Hematopoietic multipotent progenitor cell treated with erythropoietin and hydrocortisone succinate and interleukin-3 and kit ligand, for 17 days (in vitro differentiated cells): ENCODE measurements at places on chromosomes 6 and 20.
A peak's percentile ranks its signal among the peaks of the same experiment; 100 is the strongest.

GRCh38 chr6:149728499-149729234 lies 10.8 kb upstream of the LATS1 start:
- peak; percentile 63 for DNase-seq

- DNase-seq, result no peak
Measured at GRCh38 chr6:136920216-136920615, 1.9 kb upstream of the SLC35D3 start.

DNA sequence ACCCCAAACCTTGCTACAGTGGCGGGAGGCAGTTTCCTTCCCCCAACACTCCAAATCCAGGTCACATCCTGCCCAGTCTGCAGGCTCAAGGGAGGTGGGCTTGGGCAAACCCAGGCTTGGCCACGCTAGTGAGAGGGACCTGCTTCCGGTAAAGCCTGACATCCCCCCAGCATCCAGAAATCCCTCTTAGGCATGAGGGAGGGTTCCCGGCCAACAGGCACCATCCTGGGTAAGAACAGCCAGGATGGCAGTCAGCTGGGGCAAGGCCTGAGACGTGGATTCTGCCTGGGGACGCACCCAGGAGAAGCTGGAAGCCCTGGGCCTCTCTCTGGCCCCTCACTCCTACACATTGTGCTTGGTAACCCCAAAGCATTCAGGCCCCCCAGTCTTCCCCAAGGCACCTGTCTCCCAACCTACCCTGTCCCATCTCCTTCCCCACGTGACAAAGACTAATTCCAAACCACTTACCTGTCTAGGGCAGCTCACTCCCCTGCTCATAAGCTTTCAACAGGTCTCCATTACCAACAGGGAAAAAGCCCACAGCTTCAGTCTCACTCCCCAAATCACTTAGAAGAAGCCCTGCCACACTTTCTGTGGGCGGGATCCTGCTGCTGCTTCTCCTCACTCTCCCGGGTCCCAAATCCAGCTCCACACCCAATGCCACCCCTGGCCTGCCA lies 2.1 kb downstream of the C20orf144 start:
- no peak for DNase-seq

DNA sequence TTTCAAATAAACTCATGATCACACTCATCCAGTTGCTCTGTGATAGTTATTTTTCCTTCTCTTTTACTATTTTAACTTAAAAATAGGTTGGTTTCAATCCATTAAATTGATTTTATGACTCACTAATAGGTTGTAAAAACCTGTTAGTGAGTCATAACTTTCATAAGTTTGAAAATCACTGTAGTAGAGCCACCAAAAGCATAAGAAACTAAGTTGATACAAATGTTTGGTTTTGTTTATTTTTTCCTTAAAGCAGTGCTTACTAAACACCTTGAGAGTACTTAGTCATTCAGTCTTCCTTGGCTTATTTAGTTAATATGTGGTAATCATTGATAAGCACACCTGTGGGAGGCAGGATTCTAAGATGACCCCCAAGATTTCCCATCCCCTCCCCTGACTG lies 312.1 kb upstream of the MAN1A1 start:
- no peak for DNase-seq

DNA sequence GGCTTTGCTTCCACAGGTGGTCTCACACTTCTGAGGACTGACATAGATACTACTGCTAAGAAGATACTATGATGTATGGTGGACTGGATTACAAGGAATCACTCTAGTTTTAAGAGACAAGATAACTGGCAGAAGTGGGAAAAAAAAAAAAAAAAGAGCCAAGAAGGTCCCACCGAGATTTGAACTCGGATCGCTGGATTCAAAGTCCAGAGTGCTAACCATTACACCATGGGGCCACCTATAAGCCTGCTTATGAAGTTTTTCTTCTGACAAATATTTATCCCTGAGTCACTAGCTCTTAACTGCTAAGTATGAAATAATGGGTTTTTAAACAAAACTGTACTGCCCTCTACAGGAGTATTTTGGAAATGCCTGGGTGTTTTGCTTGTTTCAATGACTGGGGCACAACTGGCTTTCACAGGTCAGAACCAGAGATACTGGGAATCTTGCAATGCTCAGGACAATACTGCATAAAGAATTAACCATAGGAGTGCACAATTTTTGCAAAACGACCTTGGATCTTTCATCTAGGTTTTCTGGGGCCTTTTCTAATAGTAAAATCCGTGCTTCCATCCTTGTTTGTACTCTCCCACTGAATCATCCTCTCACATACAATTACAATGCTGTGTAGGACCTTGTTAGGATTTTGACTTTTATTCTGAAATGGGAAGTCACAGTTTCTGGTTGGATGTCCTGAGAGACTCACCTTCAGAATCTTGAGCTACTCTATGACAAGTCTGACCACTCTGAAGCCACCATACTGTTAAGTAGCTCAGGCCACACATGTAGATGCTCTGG lies 116.3 kb downstream of the OR2B2 start:
- DNase-seq, result peak; percentile 98

DNA sequence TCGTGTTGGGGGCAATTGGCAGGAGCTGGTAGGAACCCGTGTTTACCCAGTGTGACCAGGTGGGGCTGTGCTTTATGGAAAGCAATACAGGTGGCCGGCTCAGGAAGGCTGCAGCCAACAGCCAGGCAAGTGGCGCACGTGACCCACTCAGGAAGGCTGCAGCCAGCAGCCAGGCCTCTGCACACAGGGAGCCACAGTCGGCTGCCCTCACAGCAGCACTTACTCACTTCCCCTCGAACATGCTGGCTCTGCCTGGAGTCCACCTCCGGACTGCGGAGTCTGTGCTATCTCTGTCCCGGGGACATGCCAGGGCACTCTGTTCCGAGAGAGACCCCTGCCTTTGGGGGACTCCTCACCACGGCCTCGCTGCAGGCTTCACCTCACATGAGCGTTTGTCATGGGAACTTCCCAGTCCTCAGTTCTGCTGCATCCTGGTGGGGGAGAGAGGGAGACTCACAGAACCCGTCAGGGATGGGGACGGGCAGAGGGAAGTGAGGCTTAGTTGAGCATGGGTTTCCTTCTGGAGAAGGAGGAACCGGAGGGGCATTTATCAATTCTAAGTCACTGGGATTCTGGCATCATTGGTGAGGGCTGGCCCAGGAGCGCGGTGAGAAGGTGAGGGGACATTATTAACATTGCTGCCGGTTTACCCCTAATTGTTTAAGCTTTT lies 76.8 kb downstream of the TTLL2 start:
- no peak for DNase-seq

DNA sequence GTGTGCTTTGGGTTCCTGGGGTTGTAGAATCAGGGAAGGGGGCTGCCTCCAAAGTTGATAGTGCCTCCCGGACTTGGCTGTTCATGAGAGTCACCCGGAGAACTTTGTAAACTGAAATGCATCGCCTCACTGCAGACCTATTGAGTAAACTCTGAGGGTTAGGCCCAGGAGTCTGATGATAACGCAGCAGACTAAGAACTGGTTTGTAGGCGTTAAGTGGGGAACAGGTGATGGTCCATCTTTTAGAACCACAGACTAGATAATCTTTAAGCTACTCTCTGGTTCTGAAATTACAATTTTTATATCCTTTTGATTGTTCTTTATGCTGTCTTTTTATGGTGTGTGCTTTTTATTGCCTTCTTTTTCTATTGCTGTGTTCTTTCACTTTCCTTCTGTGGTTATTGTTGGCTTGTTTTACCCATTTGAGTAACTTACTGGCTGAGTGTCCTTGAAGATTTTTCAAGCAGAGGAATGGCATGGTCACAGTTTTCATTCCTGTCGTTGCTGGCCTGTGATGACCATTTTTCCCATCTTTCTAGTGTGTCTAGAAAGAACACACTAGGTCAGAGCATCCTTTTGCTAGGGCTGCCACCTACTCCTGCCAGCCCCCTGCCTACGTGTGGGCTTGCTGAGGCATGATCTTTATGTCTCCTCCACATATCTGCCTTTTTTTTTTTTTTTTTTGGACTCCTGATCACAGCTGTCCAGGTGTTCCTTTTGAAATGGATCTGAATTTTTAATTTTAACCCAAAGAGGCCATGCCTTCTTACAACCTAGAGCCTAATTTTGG lies 30.9 kb downstream of the LRRC1 start:
- no peak for DNase-seq

GRCh38 chr20:56815796-56816195 lies 186.7 kb downstream of the TFAP2C start:
- DNase-seq, result no peak

DNA sequence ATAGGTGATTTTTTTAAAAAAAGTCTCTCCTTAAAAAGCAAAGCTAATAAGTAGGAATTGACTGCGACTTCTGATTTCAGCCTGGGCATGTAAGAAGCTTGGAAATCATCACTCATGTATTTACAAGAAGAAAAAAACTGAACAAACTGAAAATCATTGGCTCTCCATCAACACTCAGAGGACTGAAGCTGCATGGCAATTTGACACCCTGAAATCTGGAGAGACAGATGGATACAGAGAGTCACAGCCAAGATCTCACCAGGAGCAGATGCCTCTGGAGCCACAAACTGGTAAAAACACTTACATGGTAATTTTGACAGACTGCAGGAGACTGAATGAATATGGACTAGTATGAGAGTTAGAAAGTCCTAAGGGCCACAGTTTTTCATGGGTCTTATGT lies 191.2 kb upstream of the TCF21 start:
- no peak for DNase-seq

DNA sequence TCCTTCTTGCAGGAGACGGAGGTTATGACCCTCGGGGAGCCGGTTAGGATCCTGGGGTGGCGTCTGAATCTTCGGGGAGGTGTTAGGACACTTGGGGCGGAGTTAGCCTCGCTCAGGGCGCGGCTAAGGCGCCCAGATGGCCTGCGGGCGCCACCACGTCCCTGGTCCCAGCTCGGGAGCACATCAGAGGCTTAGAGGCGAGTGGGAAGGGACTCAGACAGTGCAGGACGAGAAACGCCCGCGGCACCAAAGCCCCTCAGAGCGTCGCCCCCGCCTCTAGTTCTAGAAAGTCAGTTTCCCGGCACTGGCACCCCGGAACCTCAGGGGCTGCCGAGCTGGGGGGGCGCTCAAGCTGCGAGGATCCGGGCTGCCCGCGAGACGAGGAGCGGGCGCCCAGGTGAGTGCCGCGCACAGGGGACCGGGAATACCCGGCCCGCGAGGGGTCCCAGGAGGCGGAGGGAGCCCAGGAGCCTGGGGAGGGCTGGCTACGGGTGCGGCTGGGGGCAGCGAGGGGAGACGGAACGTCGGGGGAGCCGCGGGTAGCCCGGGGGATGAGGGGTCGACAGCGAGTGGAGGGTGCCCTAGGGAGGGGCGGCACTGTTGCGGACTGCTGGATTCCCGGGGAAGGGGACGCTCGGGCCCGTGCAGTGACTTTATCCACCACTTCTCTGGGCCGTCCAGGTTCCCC lies at the start of gene HCK:
Gene HCK, plus strand, starts transcription at position 153 of the 688 bp plus-strand sequence.
- DNase-seq, result no peak

- DNase-seq, result no peak
Measured at GRCh38 chr20:33373735-33374605, 27.3 kb downstream of the CDK5RAP1 start.

DNA sequence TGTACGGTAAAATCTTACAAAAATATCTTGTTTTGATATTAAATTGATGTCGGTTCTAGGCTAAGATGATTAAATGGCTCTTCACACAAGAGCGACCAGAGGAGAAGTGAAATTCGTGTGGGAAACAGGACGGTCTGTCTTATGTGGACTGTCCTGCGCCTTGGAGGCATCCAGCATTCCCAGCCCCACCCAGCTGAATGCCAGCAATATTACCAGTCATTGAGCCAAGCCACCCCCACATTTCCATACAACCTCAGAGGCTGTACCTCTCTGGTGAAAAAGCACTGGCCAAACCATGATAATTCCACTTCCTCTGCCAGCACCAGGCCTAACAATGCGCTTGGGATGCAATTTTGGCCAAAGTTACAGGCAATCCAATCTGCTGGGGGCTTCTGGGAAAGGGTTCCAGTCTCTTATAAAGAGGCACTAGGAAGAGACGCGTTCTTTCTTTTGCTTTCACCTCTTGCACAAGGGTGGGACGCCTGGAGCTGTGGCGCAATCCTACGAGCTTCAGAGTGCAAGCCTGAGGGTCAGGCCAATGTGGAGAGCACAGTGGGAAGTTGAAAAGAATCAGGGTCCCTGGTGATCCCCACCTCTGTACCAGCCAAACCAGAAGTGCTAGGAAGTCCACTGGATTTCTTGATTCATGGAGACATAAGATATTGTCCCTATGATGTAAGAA lies 213.1 kb downstream of the PREX1 start:
- DNase-seq, result no peak

DNA sequence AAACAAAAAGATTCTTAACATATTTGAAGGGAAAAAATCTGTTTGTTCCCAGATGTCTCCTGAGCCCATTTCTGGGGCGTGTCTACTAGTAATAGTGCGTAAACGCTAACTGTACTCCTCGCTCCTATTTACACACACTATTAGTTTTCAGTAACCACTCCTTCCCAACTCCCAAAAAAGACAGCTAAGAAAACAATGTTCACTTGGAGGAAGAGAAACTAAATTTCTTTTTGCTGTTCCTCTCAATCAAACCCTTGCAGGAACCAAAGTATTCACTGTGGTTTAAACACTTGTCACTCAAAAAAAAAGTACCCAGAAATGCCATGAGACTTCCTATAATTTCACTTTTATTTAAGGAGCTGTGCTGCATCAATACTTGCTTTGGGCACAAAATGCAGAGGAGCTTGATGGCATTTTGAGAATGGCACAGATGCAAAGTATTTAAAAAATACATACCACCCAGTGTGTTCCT lies 118.2 kb downstream of the BACH2 start:
- DNase-seq, result no peak

DNA sequence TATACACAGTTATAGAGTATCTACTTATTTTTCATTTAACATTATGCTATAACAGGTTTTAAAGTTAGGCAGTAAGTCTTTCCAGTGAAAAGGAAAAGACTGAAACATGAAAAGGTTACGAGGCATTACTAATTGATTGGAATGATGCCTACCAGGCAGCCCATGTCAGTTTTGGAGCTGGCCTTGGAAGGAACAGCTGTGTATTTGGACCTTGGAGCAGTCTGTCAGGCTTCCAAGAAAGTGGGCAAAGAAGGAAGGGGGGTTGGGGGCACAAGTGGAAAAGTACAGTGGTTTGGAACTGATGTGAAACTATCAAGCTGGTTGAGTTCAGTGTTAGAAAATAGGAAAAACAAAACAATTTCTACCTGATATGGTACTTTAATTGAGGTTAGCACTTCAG lies 41.7 kb downstream of the SLC16A10 start:
- DNase-seq, result no peak

GRCh38 chr6:132513831-132514545 lies 1.1 kb upstream of the STX7 start:
- no peak for DNase-seq

DNA sequence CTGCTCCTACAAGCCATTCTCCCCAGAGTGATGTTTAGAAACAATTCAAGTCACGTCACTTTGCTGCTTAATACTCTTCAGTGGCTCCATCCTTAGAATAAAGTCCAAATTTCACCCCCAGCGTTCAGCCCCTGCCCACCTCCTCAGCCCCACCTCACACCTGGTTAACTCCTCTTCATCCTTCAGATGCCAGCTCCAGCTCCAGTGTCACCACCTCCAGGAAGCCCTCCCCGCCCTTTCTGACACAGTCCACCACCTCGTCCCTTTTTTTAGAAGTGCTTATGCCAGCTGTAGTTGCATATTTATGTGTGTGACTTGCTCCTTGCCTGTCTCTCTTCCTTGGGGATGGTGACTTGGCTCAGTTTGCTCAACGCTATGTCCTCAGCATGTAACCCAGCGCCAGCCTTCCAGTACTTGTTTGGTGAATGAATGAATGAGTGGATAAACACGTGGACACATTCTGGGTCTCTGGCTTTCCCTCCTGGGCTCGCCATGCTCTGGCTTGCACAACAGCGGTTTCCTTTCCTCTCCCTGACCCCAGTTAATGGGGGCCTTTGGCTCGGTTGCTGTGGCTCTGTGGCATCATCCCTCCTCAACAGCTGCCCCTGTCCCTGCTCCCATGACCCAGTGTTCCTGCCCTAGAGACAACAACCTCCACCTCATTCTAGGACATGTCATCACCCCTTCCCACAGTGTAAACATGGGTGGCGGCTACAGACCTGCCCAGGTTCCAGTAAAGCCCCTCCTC lies 3.7 kb upstream of the IP6K3 start:
- DNase-seq, result no peak
